ENCODE measurements at places on chromosomes 11 and 22. TPM values are rescaled to one million over a fixed set of nuclear protein-coding genes. Genes with fewer than 3 reads are reported as not detected.

DNA sequence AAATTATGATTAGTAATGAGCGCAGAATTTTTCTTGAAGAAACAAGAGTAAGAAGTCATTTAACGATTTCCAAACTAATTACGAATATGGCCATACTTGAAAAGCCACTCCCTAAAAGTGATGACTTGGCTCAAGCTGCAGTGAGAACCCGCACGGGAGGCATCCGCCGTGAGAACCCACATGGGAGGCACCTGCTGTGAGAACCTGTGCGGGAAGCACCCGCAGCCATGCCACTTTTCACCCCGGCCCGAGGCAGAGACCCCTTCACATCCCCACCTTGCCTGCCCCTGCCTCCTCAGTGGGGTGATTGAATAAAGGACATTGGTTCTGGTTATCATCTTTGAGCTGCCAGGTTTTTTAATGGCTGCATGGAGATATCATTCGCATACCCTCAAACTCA is 89.7 kb downstream of the BRD1 start:
- peaks cover 22% of the 10 kb centered on the region for H3K27me3 ChIP-seq
- H3K36me3 ChIP-seq = peaks cover 1% of the 10 kb centered on the region
- H3K4me3 ChIP-seq = no peak overlapping the region
- no peak overlapping the region for H3K27ac ChIP-seq
- no peaks in the 10 kb centered on the region for H3K4me1 ChIP-seq

- no peak for DNase-seq
- H3K4me1 ChIP-seq = no peaks in the 10 kb centered on the region
- peaks cover 2% of the 10 kb centered on the region for H3K36me3 ChIP-seq
- no peak overlapping the region for H3K27ac ChIP-seq
- H3K27me3 ChIP-seq = no peaks in the 10 kb centered on the region
Observed at GRCh38 chr11:28058333-28058732, 49.6 kb downstream of the KIF18A start.

Gene KCTD14
- total RNA-seq = 8.9 TPM

DNA sequence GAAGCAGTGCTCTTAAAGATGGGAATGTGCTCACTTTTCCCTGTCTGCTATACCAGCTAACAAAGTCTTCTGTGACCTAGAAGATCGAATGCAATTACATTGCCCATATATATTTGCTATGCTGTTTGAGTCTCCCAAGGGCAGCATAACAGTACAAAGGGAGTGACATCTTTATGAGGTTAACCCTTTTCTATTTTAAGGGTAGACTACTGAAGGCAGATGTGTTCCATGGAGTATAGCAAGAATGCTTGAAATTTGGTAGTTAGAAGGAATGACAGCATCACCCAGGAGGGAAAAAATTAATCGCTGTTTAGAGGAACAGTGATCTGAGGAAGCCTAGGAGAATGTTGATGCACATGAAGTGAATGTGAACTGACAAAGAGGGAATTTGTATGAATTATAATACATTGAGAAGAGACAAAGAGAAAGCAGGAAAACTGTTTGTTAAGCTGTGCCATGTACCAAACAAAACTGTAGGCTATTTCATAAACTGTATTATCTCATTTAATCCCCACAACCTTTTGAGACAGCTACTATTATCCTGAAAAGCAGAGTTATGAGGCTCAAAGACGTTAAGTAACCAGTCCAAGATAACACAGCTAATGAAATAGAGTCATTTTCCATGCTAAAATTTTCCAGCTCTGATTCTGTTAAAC is 13.0 kb downstream of the MAML2 start:
- H3K4me3 ChIP-seq = no peak overlapping the region
- H3K36me3 ChIP-seq = peaks cover 7% of the 10 kb centered on the region
- no peak for DNase-seq

GRCh38 chr11:17649696-17650095 is 69.7 kb upstream of the MYOD1 start:
- DNase-seq = no peak
- H3K27ac ChIP-seq = no peak overlapping the region
- no peak overlapping the region for H3K4me3 ChIP-seq
- H3K27me3 ChIP-seq = peaks cover 46% of the 10 kb centered on the region
- H3K36me3 ChIP-seq = no peaks in the 10 kb centered on the region

- H3K27me3 ChIP-seq = peaks cover 19% of the 10 kb centered on the region
- H3K4me1 ChIP-seq = peaks cover 2% of the 10 kb centered on the region
- no peak for DNase-seq
- no peak overlapping the region for H3K27ac ChIP-seq
- H3K4me3 ChIP-seq = no peak overlapping the region
- H3K36me3 ChIP-seq = no peaks in the 10 kb centered on the region
Observed at GRCh38 chr11:124937336-124937935, 1.6 kb upstream of the HEPACAM start.

DNA sequence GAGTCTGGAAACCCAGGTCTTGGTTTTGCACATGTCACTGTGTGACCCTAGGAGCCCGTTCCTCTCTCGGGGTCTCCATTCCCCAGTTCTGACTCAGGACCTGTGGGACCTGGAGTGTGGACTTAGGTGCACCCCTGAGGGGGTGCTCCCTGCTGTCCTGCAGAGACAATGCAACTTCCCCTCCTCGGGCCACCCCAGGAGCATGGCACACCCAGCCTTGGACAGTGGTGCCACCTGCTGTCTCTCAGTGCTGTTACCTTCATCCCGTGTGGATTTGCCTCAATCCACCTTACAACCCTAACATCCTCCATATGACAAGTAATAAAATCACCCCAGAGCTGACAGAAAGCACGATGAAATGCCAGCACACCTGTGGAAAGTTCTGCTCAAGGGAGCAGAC is 27.5 kb upstream of the CRYBB3 start:
- DNase-seq = no peak
- H3K27me3 ChIP-seq = no peaks in the 10 kb centered on the region
- H3K36me3 ChIP-seq = peaks cover 8% of the 10 kb centered on the region
- H3K4me3 ChIP-seq = no peak overlapping the region
- H3K27ac ChIP-seq = no peak overlapping the region

Gene SLC22A25
- not detected for total RNA-seq

Gene MISFA
- total RNA-seq = 8.4 TPM

Gene CHRM1
- 0.67 TPM for total RNA-seq

DNA sequence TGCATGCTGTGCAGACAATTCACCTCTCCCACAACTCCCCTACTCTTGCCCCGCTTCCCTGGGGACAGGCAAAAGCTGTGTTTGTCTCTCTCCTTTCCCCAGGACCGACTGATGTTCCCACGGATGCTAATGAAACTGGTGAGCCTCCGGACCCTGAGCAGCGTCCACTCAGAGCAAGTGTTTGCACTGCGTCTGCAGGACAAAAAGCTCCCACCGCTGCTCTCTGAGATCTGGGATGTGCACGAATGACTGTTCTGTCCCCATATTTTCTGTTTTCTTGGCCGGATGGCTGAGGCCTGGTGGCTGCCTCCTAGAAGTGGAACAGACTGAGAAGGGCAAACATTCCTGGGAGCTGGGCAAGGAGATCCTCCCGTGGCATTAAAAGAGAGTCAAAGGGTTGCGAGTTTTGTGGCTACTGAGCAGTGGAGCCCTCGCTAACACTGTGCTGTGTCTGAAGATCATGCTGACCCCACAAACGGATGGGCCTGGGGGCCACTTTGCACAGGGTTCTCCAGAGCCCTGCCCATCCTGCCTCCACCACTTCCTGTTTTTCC is 1.4 kb upstream of the MADD start:
- DNase-seq = no peak
- H3K4me1 ChIP-seq = peaks cover 30% of the 10 kb centered on the region
- peak overlapping the region; percentile 97 for H3K27ac ChIP-seq
- peak overlapping the region; percentile 94 for H3K4me3 ChIP-seq
- H3K36me3 ChIP-seq = peaks cover 1% of the 10 kb centered on the region

Gene TBX10
- not detected for total RNA-seq

DNA sequence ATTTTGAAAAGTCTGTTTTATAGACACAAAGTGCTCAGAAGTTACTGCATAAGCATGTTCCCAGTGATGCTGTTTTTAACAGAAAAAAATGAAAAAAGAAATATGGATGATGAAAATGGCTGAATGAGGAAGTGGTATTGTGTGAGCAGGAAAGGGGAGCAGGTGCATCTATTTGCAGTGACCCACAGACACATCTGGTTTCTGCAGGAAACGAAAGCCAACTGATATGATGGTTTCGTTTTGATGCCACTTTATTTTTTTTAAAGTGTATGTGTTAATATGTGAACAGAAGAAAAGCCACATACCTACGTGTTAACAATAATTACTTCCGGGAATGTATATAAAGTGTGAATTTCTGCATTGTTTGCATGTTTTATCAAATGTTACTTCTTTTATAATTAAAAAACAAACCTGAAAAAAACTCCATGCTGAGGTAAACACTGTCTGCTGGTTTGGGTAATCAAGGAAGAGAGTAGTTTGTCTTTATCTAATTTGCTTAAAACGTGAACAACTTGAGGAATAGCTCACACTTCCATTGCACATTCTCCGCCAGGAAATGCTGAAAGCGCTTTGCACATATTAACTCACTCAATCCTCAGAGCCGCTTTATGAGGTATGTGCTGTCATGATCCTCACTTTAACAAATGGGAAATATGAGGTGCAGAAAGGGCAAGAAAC is 1335.9 kb downstream of the TBC1D22A start:
- no peaks in the 10 kb centered on the region for H3K36me3 ChIP-seq
- no peak for DNase-seq
- H3K4me1 ChIP-seq = no peaks in the 10 kb centered on the region
- peaks cover 36% of the 10 kb centered on the region for H3K27me3 ChIP-seq
- no peak overlapping the region for H3K4me3 ChIP-seq

DNA sequence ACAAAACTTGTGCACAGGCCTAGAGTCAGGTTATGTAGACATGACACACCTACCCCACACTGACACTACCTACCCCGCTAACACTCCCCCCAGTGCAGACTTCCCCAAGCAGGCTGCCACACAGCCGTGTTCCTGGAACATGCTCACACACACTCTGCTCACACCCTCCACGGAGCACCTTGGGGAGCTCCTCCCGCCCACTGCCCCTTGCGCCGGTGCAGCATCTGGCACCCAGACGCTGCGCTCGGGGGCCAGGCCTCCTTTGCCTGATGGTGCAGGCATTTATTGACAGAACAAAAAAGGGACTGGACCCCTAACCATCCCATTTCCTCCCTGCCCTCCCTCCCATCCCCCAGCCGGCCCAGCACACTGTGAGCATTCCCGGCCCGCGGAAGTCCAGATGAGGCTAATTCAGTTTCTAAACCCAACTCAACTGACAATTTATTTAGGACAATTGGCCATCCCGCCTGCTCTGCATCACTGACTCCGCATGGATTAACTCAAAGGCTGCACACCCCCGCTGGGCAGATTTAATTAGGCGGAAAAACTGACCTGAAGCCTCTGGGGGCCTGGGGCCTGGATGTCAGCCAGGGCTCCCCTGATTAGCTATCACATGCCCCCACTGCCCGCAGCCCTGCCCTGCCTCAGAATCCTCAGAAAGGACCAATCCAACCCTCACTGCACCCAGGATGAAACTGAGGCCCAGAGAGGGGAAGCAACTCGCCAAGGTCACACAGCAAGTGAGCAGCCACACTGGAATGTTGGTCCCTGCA is 30.1 kb downstream of the KCNC1 start:
- H3K36me3 ChIP-seq = no peaks in the 10 kb centered on the region
- peaks cover 21% of the 10 kb centered on the region for H3K27me3 ChIP-seq
- H3K4me3 ChIP-seq = no peak overlapping the region
- H3K4me1 ChIP-seq = no peaks in the 10 kb centered on the region
- no peak overlapping the region for H3K27ac ChIP-seq

DNA sequence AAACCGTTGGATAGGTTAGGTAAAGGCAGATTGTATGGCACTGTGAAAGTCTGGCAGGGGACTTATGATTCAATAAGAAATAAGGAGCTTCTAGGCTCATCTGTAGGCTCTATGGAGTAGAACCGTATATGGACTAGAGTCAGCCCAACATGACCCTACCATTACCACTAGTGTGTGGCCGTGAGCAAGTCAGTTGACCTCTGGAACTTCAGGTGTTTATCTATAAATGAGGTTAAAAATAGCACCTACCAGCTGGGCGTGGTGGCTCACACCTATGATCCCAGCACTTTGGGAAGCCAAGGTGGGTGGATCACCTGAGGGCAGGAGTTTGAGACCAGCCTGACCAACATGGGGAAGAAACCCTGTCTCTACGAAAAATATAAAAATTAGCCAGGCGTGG is 4.4 kb downstream of the HINFP start:
- no peak overlapping the region for H3K4me3 ChIP-seq
- H3K27me3 ChIP-seq = no peaks in the 10 kb centered on the region
- peaks cover 7% of the 10 kb centered on the region for H3K36me3 ChIP-seq
- no peak for DNase-seq
- no peak overlapping the region for H3K27ac ChIP-seq
- H3K4me1 ChIP-seq = peaks cover 14% of the 10 kb centered on the region

DNA sequence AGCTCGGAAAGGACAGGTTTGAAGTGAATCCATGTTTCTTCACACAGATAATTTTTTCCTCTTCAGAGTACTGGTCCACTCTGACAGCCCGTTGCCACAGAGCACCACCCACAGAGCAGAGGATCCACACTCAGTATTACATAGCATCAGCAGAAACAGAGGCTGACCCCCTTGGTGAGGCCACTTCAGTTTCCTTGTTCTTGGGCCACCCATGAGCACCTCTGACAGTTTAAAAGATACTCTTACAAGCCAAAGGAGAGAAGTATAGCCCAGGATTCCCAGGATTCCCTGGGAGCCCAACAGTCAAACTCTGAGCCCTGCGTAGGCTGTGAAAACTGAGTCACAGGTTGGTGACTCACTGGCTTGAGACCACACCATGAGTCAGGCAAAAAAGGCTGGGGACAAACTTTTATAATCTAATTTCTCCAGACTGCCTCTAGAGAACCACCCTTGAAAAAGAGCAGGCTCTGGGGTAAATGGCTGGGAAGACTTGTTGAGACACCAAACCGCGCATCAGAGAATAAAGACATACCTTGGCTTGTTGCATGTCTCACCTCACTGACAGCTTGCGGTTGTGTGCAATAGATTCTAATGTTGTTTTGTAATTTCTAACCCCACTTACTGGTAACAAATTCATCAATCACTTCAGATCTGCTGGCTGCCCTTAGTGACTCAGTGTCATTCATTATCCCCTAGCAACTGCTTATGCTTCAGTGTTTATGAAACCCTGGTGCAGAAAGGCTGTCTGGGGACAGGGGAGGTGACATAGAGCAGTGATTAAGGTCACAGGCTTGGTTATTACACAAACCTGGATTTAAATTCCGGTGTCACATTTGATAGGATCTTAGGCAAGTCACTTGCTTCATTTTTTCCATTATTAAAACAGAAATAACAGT is 56.9 kb upstream of the PRSS23 start:
- no peak overlapping the region for H3K27ac ChIP-seq
- peaks cover 6% of the 10 kb centered on the region for H3K27me3 ChIP-seq
- H3K36me3 ChIP-seq = peaks cover 1% of the 10 kb centered on the region
- H3K4me3 ChIP-seq = no peak overlapping the region
- no peak for DNase-seq

Gene KDM4F
- total RNA-seq = not detected

GRCh38 chr11:79209540-79210266 is 231.1 kb downstream of the TENM4 start:
- no peaks in the 10 kb centered on the region for H3K27me3 ChIP-seq
- H3K36me3 ChIP-seq = peaks cover 5% of the 10 kb centered on the region
- no peak overlapping the region for H3K4me3 ChIP-seq
- no peaks in the 10 kb centered on the region for H3K4me1 ChIP-seq
- no peak overlapping the region for H3K27ac ChIP-seq
